Endodermal cell (in vitro differentiated cells): ENCODE measurements at places on chromosomes 2 and 18. TPM values are rescaled to one million over a fixed set of nuclear protein-coding genes. Genes with fewer than 3 reads are reported as not detected.

The SERPINB12 gene
- total RNA-seq: not detected in 3 replicates

The RAX gene
- 0.18 to 5.3 TPM (median 0.63 TPM) in 3 replicates for total RNA-seq

DNA sequence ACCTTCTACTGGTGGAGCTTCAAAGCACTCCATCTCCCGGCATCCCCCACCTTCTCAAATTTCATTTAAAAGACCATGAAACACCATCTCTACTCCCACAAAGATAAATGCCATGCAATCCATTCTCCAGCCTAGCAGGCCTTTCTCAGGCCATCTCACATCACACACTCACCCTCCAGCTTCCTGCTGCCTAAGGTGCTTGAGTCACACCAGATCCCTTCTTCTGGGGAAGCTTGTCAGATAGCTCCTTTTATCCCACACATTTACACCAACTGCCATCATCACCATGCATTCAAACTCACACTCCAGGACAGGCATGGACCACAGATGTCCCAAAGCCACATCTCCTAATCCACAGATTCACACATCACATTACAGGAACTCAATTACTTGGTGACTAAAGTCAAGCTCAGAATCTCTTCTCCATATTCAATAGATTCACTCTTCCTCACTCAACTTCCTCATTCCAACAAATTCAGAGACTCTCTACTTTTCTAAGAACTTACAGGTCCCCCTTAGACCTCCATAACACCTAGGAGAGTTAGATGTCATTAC is 292.5 kb downstream of the TNS1 start:
- H3K27me3 ChIP-seq: no peaks in the 10 kb centered on the region
- H3K4me1 ChIP-seq: peaks cover 20% of the 10 kb centered on the region
- no peaks in the 10 kb centered on the region for H3K36me3 ChIP-seq
- no peak overlapping the region for H3K4me3 ChIP-seq
- H3K27ac ChIP-seq: no peak overlapping the region

- peak overlapping the region; percentile 88 for H3K4me3 ChIP-seq
- peaks cover 61% of the 10 kb centered on the region for H3K27me3 ChIP-seq
- H3K4me1 ChIP-seq: peaks cover 5% of the 10 kb centered on the region
- H3K36me3 ChIP-seq: no peaks in the 10 kb centered on the region
- DNase-seq: no peak
Measured at GRCh38 chr2:66427300-66427699, 7.6 kb upstream of the MEIS1 start.

DNA sequence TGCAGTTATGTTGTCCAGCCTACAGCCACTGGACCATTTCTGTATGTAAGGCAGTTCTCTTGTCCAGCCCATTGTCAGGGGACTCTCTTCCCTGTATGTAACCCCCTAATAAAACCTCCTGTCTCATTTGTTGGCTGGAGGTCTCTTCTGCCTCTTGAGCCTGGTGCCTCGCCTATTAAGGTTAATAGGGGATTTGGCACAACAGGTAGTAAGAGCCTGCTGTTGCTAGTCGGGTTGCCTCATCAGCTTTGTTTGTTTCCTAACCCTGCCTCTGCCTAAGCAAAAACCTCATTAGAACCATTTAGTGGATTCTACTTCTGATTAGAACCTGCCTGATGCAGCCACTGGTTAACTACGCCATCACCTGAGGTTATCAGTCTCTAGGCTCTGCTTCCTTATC is 62.2 kb upstream of the STPG4 start:
- H3K27ac ChIP-seq: no peak overlapping the region
- no peak for DNase-seq
- no peaks in the 10 kb centered on the region for H3K27me3 ChIP-seq
- no peak overlapping the region for H3K4me3 ChIP-seq
- H3K36me3 ChIP-seq: no peaks in the 10 kb centered on the region

GRCh38 chr2:54839461-54840255 is 116.2 kb downstream of the EML6 start:
- no peaks in the 10 kb centered on the region for H3K4me1 ChIP-seq
- DNase-seq: no peak
- no peaks in the 10 kb centered on the region for H3K36me3 ChIP-seq
- H3K4me3 ChIP-seq: no peak overlapping the region
- no peaks in the 10 kb centered on the region for H3K27me3 ChIP-seq
- H3K27ac ChIP-seq: no peak overlapping the region

DNA sequence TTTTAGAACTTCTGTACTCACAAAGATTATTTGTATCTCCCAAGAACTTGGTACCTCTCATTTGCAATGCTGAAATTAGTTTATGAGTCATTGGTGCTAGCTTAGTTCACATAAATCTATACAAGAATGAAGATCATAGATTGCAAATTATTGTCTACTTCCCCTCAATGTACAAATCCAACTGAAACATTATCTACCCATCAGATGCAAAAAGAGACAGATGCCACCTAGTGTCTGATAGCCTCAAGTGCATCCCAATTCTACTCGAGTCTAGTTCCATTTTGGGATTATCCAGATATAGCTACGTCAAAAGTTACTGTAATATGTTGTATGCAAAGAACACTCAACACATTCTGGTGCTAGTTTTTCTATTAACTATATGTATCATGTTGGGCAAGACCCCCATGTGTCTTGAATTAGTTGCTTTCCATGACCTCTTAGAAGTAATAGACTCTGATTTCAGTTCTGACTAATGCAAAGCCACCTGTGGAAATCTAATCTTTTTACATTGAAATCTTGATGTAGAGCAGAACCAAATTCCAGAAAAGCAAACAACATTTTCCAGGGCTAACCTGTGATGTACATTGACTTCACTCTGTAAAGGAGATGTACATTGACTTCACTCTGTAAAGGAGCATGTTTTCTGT is 210.0 kb downstream of the RBM43 start:
- H3K27ac ChIP-seq: no peak overlapping the region
- DNase-seq: peak; percentile 54
- no peaks in the 10 kb centered on the region for H3K4me1 ChIP-seq
- H3K36me3 ChIP-seq: no peaks in the 10 kb centered on the region

GRCh38 chr2:74162951-74163350 is 15.2 kb upstream of the BOLA3 start:
- no peaks in the 10 kb centered on the region for H3K27me3 ChIP-seq
- no peak for DNase-seq
- peaks cover 87% of the 10 kb centered on the region for H3K36me3 ChIP-seq
- H3K27ac ChIP-seq: no peak overlapping the region

- no peak overlapping the region for H3K4me3 ChIP-seq
- H3K27ac ChIP-seq: no peak overlapping the region
- no peaks in the 10 kb centered on the region for H3K4me1 ChIP-seq
- DNase-seq: no peak
- peaks cover 25% of the 10 kb centered on the region for H3K27me3 ChIP-seq
Measured at GRCh38 chr2:102252236-102252635, 59.1 kb upstream of the IL1RL1 start.

DNA sequence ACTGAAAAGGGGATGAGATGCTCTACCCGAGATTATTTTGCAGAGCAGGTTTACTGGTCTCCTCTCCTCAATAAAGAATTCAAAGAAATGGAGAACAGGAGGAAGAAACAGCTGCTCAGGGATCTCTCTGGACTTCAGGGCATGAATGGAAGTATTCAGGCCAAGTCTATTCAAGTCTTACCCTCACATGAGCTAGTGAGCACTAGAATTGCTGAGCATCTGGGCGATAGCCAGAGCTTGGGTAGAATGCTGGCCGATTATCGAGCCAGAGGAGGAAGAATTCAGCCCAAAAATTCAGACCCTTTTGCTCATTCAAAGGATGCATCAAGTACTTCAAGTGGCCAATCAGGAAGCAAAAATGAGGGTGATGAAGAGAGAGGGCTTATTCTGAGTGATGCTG is 60.0 kb downstream of the PIKFYVE start:
- peaks cover 5% of the 10 kb centered on the region for H3K4me1 ChIP-seq
- H3K36me3 ChIP-seq: peaks cover 84% of the 10 kb centered on the region
- no peak for DNase-seq
- H3K4me3 ChIP-seq: no peak overlapping the region
- no peaks in the 10 kb centered on the region for H3K27me3 ChIP-seq

DNA sequence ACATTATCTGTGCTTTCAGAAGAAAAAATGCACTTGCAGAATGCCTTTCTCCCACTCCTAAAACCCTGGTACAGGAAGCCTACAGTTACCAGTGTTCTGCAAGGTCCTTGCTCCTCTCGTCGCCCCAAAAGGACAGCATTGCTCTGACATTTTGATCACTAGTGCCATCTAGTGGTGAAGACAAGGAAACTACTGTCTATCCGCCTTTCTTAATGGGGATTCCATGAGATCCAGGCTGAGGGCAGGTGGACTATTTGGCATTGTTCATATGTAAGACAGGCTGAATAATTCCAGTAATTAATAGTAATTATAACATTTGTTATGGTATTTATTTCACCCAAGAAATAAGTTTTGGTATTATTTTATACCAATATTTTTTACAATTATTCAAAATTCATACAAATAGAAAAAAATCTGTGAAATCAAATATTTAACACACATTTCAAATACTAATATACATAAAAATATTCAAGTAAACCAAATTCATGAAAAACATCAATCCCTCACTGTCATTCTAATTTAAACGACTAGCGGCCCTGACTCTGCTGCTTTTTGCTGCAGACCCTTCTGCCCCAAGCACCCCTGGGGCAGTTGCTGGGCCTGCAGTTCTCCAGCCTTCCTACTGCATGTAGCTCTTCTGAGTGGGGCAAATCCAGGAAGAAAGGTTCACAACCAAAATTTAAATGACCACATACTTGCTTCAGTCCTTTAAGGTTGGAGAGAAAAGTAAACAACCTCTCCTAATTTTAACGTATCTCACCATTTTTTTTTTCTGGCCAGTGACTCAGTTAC is 19.0 kb downstream of the TPGS2 start:
- peaks cover 58% of the 10 kb centered on the region for H3K36me3 ChIP-seq
- DNase-seq: peak; percentile 66
- no peak overlapping the region for H3K4me3 ChIP-seq

- H3K4me1 ChIP-seq: peaks cover 20% of the 10 kb centered on the region
- H3K27me3 ChIP-seq: no peaks in the 10 kb centered on the region
- DNase-seq: no peak
Measured at GRCh38 chr2:42050010-42050702, 2.3 kb downstream of the PKDCC start.

GRCh38 chr18:9877655-9878014 is 8.1 kb upstream of the TXNDC2 start:
- no peaks in the 10 kb centered on the region for H3K36me3 ChIP-seq
- peaks cover 15% of the 10 kb centered on the region for H3K27me3 ChIP-seq
- DNase-seq: no peak
- no peak overlapping the region for H3K27ac ChIP-seq
- peak overlapping the region; percentile 66 for H3K4me3 ChIP-seq

DNA sequence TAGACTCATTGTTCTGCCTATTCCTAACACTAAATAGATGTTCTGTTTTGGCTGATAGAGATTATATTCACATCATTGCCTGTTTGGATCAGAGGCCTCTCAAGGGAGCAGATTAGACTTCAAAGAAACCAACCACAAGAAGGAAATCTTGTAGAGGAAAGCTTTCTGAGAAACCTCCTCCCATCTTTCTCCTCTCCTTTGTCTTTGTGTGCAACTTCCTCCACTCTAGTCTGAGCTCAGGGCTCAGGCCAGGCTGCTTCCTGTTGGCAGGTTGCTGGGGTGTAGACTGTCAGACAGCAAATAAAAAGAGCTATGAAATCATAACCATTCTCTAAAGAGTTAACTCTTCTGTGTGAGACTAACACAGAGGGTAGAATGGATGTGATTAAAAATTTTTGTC is 113.0 kb downstream of the TGFA start:
- H3K4me1 ChIP-seq: no peaks in the 10 kb centered on the region
- H3K27ac ChIP-seq: no peak overlapping the region
- no peak for DNase-seq
- H3K4me3 ChIP-seq: no peak overlapping the region
- no peaks in the 10 kb centered on the region for H3K36me3 ChIP-seq

DNA sequence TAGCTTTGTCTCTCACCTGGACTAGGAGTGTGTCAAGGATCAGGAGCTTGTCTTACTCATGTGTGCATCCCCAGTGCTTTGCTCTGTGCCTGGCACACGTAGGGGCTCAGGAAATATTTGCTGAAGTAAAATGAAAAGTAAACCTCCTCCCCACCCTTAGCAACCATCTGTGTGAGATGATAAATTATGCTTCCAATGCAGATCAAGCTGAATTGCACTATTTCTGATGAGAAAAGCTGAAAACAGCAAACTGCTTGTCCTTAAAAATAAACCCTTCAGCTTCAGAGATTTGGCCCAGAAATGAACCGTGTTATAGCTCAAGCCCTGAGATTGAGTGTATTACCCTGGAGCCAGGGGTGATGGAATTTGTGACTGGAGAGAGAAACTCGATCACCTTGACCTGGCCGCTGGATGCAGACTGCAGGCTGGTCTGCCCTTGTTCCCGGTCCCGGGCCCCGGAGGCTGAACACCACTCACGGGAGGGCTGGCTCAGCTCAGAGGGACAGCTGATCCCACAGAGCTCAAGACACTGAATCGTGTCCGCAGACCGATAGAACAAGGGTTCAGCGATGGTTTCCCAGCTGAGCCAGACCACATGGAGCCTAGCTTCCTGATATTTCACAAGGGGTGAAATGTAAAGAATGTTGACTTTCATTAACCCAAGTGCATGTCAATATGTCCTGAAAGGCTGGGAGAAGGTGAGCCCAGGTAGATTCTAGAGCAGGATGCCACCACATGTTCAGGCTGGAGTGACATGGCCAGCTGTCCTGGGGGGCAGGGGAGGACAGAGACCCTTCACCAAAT is 50.5 kb downstream of the DDX1 start:
- H3K27me3 ChIP-seq: no peaks in the 10 kb centered on the region
- no peaks in the 10 kb centered on the region for H3K4me1 ChIP-seq
- H3K27ac ChIP-seq: no peak overlapping the region
- peaks cover 25% of the 10 kb centered on the region for H3K36me3 ChIP-seq
- no peak overlapping the region for H3K4me3 ChIP-seq
